ENCODE measurements at places on chromosomes 5 and 9.

- DNase-seq, result no peak
Observed at GRCh38 chr9:91803151-91803940, 146.7 kb downstream of the ROR2 start.

GRCh38 chr5:154369682-154370081 lies 76.1 kb upstream of the SAP30L start:
- DNase-seq, result no peak

GRCh38 chr9:126521089-126521488 lies 92.6 kb upstream of the LMX1B start:
- DNase-seq, result no peak

DNA sequence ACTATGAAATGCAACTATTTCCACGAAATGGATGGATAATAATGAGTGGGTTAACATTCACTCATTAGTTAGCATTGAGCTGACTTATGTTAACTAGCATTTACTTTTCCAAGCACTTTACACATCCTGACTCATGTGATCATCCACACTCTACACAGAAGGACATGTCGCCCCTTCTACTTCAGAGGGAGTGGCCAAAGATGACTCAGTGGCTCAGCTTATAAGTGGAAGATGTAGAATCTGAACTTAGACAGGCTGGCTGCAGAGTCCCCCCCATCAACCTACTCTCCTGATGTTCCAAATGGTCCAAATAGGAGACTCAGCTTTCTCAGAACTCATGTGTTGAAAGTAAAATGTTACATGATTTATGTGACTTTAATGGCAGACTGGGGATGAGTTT lies 146.0 kb downstream of the ADCY2 start:
- DNase-seq, result no peak

GRCh38 chr5:165495829-165496380 lies 1990.5 kb downstream of the MAT2B start:
- no peak for DNase-seq

GRCh38 chr9:7338586-7339281 lies 460.8 kb downstream of the DMAC1 start:
- no peak for DNase-seq

DNA sequence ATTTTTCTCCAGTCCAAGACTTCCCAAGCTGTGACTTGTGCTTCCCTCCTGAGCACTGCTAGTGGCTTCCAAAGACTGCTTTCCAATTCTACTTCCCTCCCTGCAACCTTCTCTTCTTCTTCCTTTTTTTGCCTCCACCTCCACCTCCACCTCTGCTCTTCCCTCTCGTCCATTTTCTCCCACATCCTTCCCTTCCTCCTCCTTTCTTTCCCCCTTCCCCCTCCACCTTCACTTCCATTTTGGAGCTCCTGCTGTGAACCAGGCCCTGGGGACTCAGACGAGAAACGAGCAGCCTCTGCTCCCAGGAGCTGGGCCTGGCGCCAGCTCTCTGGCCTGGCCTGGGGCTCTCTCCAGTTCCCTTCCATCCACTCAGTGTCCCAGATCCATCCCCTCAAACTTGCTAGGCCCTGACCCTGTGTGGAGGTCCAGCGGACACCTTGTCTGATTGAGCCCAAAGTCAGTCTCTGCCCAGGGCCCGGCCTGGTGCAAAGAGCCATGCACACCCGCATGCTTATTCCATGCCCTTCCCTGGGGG lies 5.6 kb downstream of the GADD45G start:
- DNase-seq, result no peak

DNA sequence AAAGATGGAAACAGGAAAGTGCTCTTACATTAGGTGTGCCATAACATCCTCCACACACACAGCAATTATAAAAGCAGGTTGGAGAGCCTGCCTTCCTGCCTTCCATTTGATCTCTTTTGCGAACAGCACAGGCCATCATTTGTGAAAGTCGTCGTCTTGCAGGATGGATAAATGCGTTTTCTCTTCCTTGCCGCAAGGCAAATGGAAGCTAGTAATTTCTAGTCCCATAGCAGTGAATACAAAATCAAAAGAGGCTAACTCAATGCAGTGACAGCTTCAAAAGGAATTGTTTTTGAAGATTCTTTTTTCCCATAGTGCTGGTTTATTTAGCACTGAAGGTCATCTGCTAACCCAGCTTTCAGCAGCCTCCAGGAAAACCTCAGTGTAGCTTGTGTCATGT lies 178.8 kb downstream of the GIN1 start:
- DNase-seq, result no peak

- no peak for DNase-seq
Observed at GRCh38 chr9:137959641-137960411, 82.2 kb downstream of the CACNA1B start.
